ENCODE measurements at places on chromosomes 6 and 20. TPM values are rescaled to one million over a fixed set of nuclear protein-coding genes. Genes with fewer than 3 reads are reported as not detected.
A peak's percentile ranks its signal among the peaks of the same experiment; 100 is the strongest.

DNA sequence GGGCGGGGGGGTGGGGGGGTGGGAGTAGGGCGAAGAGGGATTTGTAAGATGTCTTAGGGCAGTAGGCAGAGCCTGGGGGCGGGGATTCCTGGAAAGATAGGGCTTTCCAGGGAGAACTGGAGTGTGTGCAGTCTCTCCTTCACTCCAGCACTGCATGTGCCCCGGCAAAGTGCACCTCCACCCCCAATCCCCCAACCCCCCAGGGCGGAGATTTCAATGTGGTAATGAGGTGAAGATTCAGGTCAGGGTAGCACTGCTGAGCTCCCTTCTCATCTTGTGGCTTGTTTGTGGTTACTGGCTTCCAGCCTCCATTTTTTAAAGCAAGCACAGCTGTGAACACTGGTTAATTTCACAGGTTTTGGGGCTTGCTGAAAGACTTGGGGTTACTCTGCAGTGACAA is 5.9 kb downstream of the TMEM239 start:
- H3K27ac ChIP-seq, result no peak overlapping the region
- no peaks in the 10 kb centered on the region for H3K36me3 ChIP-seq
- peak; percentile 12 for DNase-seq
- H3K4me1 ChIP-seq, result no peaks in the 10 kb centered on the region
- no peak overlapping the region for H3K4me3 ChIP-seq

GRCh38 chr6:13071550-13072345 is 256.6 kb downstream of the TBC1D7 start:
- H3K4me3 ChIP-seq, result no peak overlapping the region
- H3K4me1 ChIP-seq, result no peaks in the 10 kb centered on the region
- H3K27me3 ChIP-seq, result no peaks in the 10 kb centered on the region
- DNase-seq, result no peak

DNA sequence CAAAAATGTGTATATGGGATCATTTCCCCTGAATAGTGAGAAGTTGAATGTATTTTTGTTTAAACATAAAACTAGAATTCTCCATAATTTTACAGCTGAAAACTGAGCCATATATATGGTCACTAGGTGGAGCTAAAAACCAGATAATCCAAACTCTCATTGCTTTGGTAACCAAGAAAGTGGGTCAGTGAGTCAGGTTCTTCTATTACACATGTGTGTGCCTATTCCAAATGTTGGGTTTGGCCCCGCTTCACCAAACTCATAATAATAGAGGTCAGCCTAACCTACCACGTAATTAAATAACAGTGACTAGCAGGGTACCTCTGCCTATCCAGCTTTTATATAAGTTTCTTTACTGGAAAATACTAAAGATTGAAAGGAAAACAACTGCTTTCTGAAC is 19.3 kb upstream of the RNGTT start:
- DNase-seq, result peak; percentile 78
- no peaks in the 10 kb centered on the region for H3K27me3 ChIP-seq
- H3K36me3 ChIP-seq, result no peaks in the 10 kb centered on the region
- peak overlapping the region; percentile 37 for H3K27ac ChIP-seq

ENPP1 gene
- total RNA-seq, result 51.5 TPM

PNLDC1 gene
- 0.29 TPM for total RNA-seq

GRCh38 chr20:59027741-59028320 is 4.3 kb downstream of the ATP5F1E start:
- no peak overlapping the region for H3K4me3 ChIP-seq
- no peak for DNase-seq
- no peak overlapping the region for H3K27ac ChIP-seq
- H3K4me1 ChIP-seq, result peaks cover 5% of the 10 kb centered on the region

SRMS gene
- total RNA-seq, result not detected

GRM1 gene
- total RNA-seq, result 0.16 TPM

DNA sequence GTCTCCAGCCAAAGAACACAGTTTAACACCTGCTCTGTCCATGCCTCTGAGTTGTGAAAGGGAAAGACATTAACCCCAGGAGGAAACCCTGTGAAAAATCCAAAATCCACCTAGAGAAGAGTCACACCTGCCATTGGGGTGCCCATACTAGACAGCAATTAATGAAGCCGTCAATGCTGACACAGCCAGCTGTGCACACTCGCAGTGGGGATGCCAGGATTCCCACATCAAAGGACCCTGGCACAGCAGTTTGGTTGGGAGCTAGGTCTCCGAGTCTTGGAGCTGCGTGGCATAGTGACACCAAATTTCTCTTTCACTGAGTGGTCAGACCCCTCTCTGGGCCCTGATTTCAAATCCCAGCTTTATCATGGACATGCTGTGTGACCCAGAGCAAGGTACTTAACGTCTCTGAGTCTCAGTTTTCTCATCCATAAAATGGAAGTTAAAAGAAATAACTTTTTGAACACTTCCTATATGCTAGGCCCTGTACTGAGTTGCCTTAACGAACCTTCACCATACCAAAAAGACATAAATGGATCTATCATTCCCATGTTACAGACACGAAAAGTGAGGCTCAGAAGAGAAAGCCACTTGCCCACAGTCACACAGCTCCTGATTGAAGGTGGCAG is 30.8 kb downstream of the BPIFB1 start:
- DNase-seq, result no peak
- H3K27me3 ChIP-seq, result no peaks in the 10 kb centered on the region
- H3K36me3 ChIP-seq, result no peaks in the 10 kb centered on the region
